Spinal cord (tissue), 10 donors: ENCODE measurements at places on chromosomes 7 and 10.

- no peak overlapping the region for H3K27ac ChIP-seq
- DNase-seq = no peak
- H3K36me3 ChIP-seq = no peaks in the 10 kb centered on the region
- H3K4me1 ChIP-seq = no peaks in the 10 kb centered on the region
- no peak overlapping the region for H3K4me3 ChIP-seq
Observed at GRCh38 chr7:41045556-41046123, 657.2 kb downstream of the INHBA start.

- no peak for DNase-seq
- H3K27me3 ChIP-seq = no peaks in the 10 kb centered on the region
- no peaks in the 10 kb centered on the region for H3K4me1 ChIP-seq
Observed at GRCh38 chr10:49643241-49644034, 29.6 kb downstream of the CHAT start.

- no peak for DNase-seq
- no peaks in the 10 kb centered on the region for H3K36me3 ChIP-seq
- no peak overlapping the region for H3K4me3 ChIP-seq
- H3K4me1 ChIP-seq = no peaks in the 10 kb centered on the region
Observed at GRCh38 chr7:116089293-116089692, 58.7 kb upstream of the TFEC start.

- H3K27me3 ChIP-seq = no peaks in the 10 kb centered on the region
- peaks cover 43% of the 10 kb centered on the region for H3K4me1 ChIP-seq
- no peak overlapping the region for H3K27ac ChIP-seq
- no peak overlapping the region for H3K4me3 ChIP-seq
Observed at GRCh38 chr10:72037266-72037665, 51.1 kb downstream of the SPOCK2 start.

DNA sequence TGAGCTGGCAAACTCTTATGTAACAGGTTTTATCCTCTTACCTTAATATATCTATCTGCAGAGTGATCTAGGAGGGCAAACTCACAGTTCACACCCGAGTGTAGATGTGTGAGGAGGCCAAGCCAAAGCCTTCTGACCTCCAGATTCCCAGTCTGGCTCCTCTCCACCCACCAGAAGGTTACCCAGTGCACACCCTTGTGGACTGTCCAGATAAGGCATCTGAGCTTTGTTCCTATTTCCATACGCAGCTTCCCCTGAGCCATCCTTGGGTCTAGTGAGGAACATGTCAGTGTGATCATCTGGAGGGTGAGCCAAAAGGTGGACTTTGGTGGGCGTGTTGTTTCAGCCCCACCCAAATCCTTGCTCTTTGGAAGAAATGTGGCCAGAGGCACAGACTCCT lies 203.0 kb upstream of the MEOX2 start:
- H3K27me3 ChIP-seq = no peaks in the 10 kb centered on the region
- H3K36me3 ChIP-seq = no peaks in the 10 kb centered on the region
- no peak for DNase-seq
- H3K4me3 ChIP-seq = no peak overlapping the region
- H3K27ac ChIP-seq = no peak overlapping the region
- H3K4me1 ChIP-seq = no peaks in the 10 kb centered on the region

DNA sequence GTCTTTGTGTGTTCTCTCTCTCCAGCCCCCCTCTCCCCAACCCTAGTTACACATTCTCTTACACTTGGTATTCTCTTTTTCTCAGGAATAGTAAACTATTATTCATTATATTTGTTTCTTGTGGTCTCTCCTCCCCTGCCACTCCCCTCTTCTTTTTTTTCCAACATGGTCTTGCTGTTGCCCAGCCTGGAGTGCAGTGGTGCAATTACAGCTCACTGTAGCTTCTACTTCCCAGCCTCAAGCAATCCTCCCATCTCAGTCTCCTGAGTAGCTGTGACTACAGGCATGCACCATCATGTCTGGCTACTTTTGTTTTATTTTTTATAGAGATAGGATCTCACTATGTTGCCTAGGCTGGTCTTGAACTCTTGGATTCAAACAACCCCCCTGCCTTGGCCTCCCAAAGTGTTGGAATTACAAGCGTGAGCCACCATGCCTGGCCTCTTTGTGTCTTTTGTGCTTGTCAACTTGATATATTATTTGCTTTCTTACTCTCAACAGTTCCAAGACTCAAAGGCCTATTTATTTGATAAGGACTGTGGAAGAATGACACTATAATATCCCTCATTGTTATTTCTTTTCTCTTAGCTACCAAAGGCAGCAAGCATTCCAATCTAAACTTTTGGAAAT lies 66.9 kb downstream of the MLLT10 start:
- no peaks in the 10 kb centered on the region for H3K4me1 ChIP-seq
- no peaks in the 10 kb centered on the region for H3K36me3 ChIP-seq
- no peak for DNase-seq
- H3K4me3 ChIP-seq = no peak overlapping the region

DNA sequence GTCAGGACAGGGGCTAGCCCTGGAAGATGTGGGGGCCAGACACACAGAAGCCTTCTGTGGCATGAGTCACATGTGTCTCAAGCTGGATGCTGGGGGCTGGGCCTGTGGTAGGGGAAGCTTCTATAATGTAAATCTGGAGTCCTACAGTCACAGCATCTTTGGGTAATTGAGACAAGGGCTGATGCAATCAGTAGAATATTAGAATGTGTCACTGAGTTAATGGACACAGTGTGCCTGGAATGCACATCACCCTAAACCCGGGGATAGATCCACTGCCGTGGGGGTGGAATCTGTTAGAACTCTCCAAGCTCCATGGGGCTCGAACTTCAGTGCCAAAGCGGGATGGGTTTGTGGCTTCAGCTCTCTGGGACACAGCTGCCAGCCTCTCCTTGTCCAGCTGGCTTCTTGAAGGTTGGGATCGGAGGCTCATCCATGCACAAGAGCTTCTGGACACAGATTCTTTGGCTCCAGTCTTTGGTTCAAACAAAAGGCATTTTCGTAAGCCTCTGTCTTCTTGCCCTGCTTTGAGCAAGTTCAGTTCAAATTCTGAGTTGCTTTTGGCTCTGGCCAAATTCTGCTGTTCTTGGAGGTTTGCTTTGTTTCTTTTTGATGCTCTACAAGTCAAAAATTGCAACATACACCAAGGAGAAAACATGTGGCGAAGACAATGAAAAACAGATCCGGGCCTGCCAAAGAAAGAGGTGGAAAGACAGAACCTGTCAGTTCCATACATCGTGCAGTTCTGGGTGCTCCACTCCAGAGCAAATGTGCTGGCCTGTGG lies 194.8 kb upstream of the ZNF32 start:
- H3K4me3 ChIP-seq = no peak overlapping the region
- H3K27ac ChIP-seq = no peak overlapping the region
- H3K27me3 ChIP-seq = no peaks in the 10 kb centered on the region
- no peaks in the 10 kb centered on the region for H3K36me3 ChIP-seq
- DNase-seq = no peak
